ENCODE measurements at places on chromosomes 5 and 9.

- no peak for DNase-seq
These were observed 9.9 kb downstream of the TMEM232 start for GRCh38 chr5:110716247-110717245.

DNA sequence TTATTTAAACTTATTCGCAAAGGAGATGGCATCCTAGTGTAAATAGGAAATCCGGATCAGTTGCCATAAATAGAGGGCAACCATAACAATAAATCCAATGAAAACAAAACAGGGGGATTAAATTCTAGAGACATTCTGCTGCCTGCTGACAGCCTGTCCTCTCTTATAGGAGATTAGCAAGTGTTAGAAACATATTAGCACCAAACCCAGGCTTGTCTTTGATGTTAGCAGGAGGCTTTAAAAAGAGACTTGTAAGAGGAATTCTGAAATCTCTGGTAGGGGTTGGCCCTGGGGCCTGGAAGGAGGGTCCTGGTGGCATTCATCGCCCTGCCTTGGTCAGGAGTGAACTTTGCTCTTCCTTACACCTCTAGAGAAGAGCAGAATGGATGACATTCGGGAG lies 21.6 kb downstream of the NDST1 start:
- no peak for DNase-seq

DNA sequence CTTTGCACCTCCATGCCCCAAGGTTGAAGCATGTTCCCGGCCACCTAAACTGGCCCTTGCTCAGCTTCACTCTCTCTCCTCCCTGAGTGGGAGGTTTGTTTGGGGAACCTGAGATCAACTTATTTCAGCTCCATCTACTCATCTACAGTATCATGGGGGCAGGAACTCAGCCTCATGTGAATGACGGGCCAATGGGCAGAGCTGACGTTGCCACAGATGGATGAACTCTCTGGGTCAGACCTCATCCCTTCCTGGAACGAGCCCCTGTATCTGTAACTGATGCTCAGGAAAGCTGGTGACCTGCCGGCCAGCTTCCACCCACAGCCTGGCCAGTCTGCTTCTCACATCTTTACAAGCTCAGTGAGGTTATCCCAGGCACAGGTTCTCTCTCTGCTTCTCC lies 369.6 kb downstream of the IRX2 start:
- DNase-seq, result no peak

DNA sequence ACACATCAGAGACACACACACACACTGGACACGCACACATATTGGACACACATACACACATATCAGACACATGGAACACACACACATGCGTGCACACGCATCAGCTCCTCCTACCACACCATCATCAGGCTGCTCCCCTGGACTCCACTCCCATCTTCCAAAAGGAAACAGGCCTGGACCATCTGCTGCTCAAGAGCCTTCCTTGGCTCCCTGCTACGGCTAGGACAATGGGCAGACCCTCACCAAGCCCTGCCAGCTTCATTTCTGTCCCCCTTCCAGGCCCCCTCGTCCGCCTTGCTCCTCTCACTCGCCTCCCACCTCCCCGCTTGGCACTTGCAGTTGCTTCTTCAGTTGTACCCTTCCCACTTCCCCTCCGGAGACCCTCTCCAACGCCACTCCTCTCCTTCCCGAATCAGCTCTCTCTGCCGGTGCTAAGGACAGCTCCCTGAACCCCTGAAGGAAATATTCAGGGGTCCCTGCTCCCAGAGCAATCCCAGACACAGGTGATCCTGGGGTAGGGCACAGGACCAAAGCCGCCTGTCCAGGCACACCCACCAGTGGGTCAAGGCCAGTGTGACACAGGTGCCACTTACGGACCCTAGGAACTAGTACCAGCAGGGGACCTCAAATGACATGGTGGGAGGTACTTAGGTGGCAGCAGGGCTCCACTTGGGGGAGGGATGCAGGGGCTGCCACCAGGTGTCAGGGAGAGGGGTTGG lies 12.1 kb upstream of the LAMC3 start:
- DNase-seq, result no peak

GRCh38 chr5:101783241-101784013 lies 512.7 kb downstream of the SLCO4C1 start:
- no peak for DNase-seq

- no peak for DNase-seq
These were observed 6.8 kb upstream of the CCL21 start for GRCh38 chr9:34716711-34717110.

GRCh38 chr9:75064307-75065025 lies 23.5 kb downstream of the NMRK1 start:
- DNase-seq, result no peak

- DNase-seq, result no peak
These were observed 234.5 kb downstream of the PCSK1 start for GRCh38 chr5:96198356-96199058.

DNA sequence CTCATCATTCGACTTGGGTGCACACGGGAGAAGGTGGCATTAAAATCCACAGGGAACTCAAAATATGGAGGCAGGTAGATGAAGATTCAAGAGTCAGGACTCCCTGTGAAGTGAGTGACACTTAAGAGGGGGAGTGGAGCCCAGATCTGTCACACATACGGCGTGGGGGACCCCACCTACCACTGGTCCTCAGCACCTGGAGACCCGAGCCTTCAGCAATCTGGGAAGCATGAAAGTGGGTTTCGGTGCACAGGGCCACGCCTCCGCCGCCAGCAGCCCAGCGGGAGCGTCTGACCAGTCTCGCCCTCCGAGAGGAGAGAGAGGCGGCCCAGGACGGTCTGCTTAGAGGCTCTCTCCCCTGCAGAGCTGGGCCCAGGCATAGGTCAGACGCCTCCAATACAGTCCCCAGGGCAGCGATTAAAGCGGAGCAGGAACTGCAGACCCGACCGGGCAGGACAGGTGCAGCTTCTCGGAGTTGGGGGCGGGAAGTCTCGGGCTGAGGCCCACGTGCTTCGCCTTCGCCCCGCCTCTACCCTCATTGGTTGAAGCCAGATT lies 639 bp upstream of the SLC2A8 start:
- DNase-seq, result no peak

- no peak for DNase-seq
These were observed 142.5 kb downstream of the ACER2 start for GRCh38 chr9:19551124-19551929.

- no peak for DNase-seq
These were observed 11.8 kb upstream of the BTNL9 start for GRCh38 chr5:181028032-181028819.

DNA sequence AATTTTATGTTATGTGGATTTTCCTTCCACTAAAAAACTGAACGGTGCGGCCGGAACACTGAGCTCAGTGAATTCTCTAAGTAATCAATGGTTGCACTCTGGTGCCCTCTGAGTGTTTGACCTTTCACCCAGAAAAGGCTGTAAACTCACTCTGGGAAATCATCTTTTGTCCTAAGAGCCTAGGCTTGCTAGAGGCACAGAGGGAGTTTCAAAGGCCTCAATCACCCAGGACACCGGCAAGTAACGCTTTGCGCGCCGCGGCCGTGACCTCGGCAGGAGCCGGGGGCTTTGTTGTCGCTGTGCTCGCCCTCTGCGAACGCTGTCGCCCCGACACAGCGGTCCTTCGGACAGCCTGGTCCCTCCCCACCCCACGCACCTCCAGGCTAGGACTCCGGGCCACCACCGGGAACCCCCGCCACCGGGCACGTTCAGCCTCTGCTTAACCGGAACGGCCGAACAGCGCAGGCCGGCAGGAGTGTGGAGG lies 703 bp downstream of the ISCA1 start:
- DNase-seq, result no peak

- no peak for DNase-seq
These were observed 464.4 kb upstream of the TUSC1 start for GRCh38 chr9:26142631-26143030.

DNA sequence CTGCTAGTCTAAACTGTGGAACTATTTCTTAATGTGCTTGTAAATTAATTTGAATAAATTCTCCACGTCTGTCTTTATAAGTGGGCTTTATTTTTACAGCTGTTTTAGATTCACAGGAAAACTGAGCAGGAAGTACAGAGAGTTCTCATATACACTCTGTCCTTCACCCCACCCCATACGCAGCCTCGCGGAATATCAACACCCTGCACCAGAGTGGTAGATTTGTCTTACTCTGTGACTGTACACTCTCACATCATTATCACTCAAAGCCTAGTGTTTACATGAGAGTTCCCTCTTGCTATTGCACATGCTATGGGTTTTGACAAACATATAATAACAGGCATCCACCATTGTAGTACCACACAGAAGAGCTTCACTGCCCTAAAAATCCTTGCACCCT lies 179.7 kb upstream of the DAB2 start:
- no peak for DNase-seq

- DNase-seq, result no peak
These were observed 11.8 kb upstream of the UBE2QL1 start for GRCh38 chr5:6436715-6437331.

GRCh38 chr5:178532236-178532635 lies 58.0 kb downstream of the COL23A1 start:
- DNase-seq, result no peak

- no peak for DNase-seq
These were observed 66.1 kb downstream of the KIF24 start for GRCh38 chr9:34262971-34263370.

DNA sequence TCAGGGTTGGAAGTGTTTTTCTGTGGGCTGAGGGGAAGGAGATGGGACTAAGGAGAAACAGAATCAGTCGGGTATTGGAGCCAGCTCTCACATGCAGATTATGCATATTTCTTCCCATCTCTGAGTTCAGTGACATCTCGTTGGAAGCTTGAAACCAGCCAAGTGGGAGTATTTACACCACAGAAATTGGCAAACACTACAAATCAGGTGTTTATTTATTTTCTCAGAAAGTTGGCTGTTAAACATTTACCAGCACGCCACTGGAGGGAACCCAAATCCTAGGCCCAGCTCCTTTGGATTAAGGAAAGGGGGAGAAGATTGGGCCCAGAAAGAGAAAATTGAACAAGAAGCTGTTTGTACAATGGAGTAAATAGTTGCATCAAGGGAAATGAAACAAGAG lies 72.1 kb upstream of the PITX1 start:
- DNase-seq, result no peak

GRCh38 chr9:121509180-121509579 lies 9.5 kb upstream of the GGTA1 start:
- no peak for DNase-seq

GRCh38 chr5:2020730-2021129 lies 138.0 kb upstream of the IRX4 start:
- DNase-seq, result no peak

DNA sequence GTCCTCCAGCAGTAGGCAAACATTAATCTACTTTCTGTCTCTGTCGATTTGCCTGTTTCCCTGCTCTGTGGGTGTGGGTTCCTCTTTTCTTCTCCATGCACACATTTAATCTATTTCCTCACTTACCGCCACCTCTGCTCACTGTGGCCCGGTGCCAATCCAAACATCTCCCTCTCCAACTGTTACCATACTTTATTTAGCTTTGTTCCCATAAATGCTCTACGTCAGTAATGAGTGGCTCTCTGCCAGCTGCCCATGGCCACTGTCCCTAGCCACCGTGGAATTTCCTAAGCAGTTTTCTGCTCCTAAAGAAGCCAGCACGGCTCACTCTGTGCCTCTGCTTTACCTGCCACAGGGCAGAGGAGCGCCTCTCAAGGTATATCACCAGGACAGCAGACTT lies 19.5 kb upstream of the GOLPH3 start:
- no peak for DNase-seq

- DNase-seq, result peak; percentile 50
These were observed 1.2 kb downstream of the SEMA4D start for GRCh38 chr9:89496645-89497256.

DNA sequence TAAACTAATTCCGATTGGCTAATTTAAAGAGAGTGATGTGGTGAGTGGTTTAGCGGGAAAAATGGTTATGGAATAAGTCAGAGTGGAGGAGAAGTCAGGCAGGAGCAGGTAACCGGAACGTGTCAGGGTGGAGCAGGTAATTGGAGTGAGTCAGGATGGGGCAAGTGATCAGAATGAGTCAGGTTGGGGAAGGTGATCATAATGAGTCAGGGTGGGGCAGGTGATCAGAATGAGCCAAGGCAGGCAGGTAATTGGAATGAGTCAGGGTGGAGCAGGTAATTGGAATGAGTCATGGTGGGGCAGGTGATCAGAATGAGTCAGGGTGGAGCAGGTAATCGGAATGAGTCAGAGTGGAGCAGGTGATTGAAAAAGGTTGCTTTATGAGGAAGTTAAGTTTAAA lies 101.4 kb downstream of the TMEM167A start:
- DNase-seq, result no peak

- no peak for DNase-seq
These were observed 24.3 kb downstream of the PTPDC1 start for GRCh38 chr9:94108584-94108983.

DNA sequence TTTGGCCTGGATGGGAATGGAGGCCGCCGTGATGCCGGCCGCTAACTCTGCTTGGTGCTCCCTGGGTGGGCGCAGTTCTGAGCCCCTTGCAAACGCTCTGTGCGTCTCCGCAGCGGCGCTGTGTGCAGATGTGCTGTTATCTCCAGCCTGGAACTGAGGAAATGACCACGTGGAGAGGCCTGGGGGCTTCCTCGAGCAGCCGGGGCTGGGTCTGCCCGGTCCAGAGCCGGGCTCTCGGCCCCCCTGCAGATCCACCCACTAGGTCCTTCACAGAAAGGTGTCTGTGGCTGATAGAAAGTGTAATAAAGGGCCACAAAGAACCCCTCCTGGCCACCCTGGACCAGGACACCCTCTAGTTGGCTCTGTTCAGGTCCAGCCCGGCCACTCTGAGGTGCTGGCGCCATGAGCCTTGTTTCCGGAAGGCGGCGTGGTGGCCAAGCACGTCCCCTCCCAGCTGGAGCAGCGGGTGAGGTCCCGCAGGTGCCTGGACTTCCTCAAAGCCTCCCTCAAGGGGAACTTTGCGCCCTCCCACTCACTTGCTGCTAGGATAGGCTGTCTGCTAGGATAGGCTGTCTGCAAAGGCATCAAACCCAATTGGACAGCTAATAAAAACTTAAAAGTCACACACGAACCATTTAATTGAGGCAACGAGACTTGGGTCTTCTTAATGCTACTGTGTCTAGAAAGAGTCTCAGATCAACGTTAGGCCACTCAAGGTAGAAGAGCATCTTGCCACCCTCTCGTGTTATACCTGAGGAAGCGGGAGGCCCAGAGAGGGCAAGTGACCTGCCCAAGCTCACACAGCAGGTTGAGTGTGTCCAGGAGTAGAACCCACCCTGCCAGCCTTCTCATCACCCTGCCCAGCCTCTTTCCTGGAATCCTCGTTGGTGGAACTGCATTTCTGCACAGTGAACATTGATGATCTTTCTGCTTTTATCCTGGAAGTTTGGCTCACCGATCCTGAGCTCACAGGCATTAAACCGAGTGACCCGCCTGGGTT lies 109.3 kb upstream of the FCN2 start:
- no peak for DNase-seq

DNA sequence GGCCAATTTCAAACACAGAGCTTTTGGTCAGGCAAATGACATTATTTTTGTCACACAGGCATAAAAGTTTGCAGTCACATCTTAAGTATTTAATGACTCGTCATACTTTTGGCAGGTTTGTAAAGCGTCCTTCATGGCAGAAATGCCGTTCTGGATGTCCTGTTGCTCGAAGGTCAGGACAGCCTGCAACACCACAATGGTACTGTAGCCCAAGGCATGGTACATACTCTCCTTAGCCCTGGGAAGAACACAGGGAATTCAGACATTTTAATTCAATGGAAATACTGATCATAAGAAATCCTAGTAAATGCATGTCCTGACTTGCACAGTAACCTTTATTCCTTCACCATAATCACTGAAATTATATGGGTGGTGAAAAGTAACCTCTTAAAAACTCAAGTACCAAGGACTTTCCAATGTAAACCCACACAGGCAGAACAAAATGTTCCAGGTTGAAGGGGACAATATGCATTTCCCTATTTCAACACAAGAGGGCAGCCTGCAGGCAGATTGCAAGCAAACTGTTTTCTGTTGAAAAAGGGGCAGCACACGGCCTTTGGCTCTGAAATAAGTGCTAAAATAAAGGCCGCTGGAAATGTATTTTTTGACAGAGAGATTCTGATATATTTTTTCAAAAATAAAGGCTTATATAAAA lies 95.7 kb downstream of the TTC39B start:
- DNase-seq, result peak; percentile 67
